ENCODE measurements at places on chromosomes 7 and 10.
A peak's percentile ranks its signal among the peaks of the same experiment; 100 is the strongest.

DNA sequence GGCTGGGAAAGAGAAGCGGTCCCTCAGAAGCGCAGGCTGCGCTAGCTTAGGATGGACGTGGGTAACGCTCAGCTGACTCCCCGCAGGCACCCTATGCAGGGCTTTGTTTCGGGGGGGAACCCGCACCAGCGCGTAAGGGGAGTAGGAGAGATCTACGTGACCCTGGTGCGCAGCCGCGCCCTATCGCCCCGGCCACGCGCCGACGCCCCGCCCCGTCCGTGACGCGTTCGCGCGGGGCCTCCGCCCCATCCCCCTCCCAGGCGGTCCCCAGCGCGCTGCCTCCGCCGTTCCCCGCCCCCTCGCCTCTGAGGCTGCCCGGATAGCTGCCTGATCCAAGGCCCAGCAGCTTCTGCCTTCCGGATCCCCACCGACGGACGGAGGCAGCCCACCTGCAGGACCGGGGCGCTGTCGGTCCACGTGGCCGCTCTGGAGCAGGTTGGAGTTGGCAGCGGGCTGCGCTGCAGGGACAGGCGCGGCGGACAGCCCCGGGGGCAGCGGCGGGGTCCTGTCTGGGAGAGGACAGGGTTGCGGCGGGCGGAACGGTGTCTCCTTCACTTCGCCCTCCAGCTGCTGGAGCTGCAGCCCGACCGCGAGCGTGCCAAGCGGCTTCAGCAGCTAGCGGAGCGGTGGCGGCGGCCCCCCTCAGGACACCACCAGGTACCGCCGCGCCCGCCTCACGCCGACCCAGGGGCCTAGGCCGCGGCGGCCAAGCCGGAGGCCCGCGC, at the start of gene VDAC2:
Gene VDAC2 (plus strand): TSS at position 515 of the 725 bp plus-strand sequence. CDS start 363 bp downstream, outside the sequence.
- DNase-seq, result peak; percentile 100

GRCh38 chr7:28626624-28627262, 214.4 kb downstream of the CREB5 start:
- no peak for DNase-seq

DNA sequence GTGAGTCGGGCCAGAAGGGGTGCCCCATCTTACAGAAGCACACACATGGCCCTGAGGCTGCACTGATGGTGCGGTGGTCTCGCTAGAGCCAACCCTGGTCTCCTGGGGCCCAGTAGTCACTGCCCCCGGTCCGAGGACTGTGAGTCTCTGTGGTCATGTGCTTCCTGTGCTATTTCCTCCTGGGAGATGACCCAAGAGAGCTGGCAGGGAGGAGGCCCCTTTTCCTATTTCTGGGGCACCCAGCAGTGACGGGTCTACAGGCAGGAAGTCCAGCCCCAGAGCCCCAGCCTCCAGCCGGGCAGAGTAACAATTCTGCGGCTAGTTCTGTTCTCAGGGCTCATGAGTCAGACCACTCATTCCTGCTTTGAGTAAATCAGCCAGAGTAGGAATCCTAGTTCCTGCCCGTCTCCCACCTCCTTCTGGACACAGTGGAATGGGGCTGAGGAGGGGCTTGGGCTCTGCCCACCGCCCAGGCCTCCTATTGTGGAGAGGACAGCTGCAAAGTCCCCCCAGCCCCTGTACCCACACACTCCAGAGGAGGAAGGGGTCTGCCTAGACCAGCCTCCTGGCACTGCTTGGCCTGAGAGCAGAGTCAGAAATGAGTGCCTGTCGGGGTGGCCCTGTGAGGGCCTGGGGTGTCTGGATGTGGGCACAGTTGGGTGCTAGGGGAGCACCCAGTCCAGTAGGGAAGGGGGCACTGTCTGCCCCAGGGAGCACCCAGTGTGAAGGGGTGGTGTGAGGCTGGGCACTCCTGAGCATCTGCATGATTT, 80.5 kb upstream of the PPIF start:
- DNase-seq, result no peak

- DNase-seq, result no peak
Measured at GRCh38 chr7:82517050-82517449, 73.5 kb upstream of the CACNA2D1 start.

GRCh38 chr7:18117482-18117881, 89.8 kb upstream of the PRPS1L1 start:
- no peak for DNase-seq

- no peak for DNase-seq
Measured at GRCh38 chr10:97522071-97522470, 23.3 kb downstream of the UBTD1 start.

- no peak for DNase-seq
Measured at GRCh38 chr7:70867513-70867912, 264.4 kb upstream of the GALNT17 start.

GRCh38 chr10:58439632-58440364, 54.6 kb downstream of the TFAM start:
- no peak for DNase-seq

GRCh38 chr7:134632937-134633540, 13.6 kb upstream of the BPGM start:
- DNase-seq, result no peak

- no peak for DNase-seq
Measured at GRCh38 chr10:78756604-78757343, 312.0 kb upstream of the ZMIZ1 start.

GRCh38 chr7:41869997-41870396, 167.1 kb upstream of the INHBA start:
- no peak for DNase-seq

- DNase-seq, result no peak
Measured at GRCh38 chr10:69858201-69858600, 56.5 kb downstream of the COL13A1 start.

Data from activated CD8-positive, alpha-beta memory T cell treated with anti-CD3 and anti-CD28 coated beads for 24 hours (primary cell).